ENCODE measurements at places on chromosomes 7 and 10.

GRCh38 chr10:4941540-4942330 lies 21.5 kb upstream of the AKR1C1 start:
- DNase-seq = no peak

DNA sequence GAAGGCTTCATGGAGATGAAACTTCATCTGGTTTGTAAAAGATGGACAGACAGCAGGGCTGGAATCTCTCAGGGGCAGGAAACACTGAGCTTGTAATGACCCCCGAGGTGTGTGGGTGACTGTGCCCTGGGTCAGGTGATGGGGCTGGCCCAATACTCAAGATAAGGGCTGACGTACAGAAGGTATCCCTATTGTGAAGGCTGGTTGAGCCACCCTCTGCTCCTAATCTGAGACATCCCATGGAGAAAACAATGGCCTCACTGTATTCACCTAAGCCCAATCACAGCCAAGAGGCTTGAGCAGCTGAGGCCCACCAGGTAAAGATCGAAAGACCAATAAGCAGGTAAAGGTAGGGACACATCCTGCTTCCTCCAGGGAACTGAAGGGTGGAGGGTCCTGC lies 34.8 kb upstream of the NUB1 start:
- no peak for DNase-seq

- DNase-seq = no peak
These were observed 44.2 kb upstream of the TMEM213 start for GRCh38 chr7:138753610-138754009.

GRCh38 chr10:133466683-133467275 lies 13.0 kb downstream of the SCART1 start:
- no peak for DNase-seq

- DNase-seq = no peak
These were observed 47.2 kb downstream of the OSBPL3 start for GRCh38 chr7:24932815-24933214.

DNA sequence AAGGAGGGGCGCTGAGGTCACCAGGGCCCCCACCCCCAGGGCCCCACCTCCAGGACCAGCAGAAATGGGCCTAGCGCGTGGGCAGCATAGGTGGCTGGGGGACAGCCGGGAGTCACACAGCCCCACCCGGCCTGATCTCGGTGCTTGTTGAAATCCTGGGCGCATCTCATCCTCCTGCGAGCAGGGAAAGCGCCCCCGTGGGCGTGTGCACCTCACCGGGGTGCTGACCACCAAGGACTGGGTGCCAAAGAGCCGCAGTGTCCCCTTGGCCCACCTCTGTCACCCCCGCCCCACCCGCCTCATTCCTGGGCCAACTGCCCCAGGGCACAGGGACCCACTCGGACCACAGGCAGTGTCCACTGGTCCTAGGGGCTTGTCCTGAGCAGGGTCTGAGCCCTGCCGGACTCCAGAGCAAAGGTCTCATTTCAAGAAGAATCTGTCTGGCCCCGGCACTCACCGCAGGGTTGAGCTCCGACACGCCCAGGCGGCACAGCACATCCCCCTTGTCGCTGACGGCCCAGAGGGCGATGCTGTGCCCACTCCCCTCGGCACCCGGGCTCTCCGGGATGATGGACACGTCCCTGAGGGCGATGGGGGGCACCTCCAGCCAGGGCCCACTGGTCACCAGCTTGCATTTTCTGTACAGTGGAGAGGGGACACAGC lies 11.4 kb downstream of the BHLHA15 start:
- DNase-seq = no peak

DNA sequence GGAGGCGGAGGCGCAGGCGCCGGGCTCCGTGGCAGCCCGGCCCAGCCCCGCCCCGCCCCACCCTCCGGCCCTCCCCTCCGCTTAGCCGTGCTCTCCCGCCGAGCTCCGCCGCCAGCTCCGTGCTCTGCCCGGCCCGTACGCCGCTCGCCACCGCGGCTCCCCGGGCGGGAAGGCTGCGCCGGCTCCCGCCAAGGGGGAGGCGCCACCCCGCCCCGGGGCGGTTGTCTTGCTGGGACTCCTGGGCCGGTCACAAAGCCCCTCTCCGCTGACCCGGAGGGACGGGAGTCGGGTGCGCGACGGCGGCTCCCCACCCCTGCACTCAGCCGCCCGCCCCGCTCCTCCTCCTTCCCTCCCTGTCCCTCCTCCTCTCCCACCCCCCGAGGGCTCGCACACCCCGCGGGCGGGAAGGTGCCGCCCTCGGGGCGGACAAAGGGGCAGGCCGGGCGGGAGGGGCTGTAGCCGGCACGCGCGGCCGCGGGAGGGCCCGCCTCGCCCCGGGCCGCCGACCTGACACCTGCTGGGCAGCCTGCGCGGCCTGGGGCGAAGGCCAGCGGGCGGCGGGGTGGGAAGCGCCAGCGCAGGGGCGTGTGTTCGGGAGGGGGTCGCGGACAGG lies 11.5 kb upstream of the SP8 start:
- DNase-seq = peak; percentile 83

DNA sequence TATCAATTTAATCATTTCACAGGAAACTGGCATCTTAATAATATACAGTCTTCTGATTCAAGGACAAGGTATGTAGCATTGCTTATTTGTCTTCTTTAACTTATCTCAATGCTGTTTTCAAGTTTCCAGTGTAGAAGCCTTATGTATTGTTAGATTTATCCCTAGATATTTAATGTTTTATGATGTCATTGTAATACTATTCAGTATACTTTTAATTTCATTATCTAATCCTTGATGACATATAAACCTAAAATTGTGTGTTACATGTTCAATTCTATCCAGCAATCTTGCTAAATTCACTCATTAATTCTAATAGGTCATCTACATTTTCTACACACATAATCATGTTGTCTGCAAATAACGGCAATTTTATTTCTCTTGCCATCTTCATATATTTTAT lies 126.3 kb upstream of the SEC61G start:
- no peak for DNase-seq

GRCh38 chr7:37709631-37710509 lies 26.3 kb downstream of the GPR141 start:
- no peak for DNase-seq

GRCh38 chr10:57657164-57657765 lies 610.4 kb downstream of the IPMK start:
- DNase-seq = peak; percentile 3

GRCh38 chr7:90739716-90740115 lies 143.6 kb downstream of the CDK14 start:
- no peak for DNase-seq

- no peak for DNase-seq
These were observed 20.3 kb upstream of the GIMAP2 start for GRCh38 chr7:150665089-150665748.

GRCh38 chr7:80098795-80099194 lies 35.8 kb upstream of the GNAI1 start:
- no peak for DNase-seq

DNA sequence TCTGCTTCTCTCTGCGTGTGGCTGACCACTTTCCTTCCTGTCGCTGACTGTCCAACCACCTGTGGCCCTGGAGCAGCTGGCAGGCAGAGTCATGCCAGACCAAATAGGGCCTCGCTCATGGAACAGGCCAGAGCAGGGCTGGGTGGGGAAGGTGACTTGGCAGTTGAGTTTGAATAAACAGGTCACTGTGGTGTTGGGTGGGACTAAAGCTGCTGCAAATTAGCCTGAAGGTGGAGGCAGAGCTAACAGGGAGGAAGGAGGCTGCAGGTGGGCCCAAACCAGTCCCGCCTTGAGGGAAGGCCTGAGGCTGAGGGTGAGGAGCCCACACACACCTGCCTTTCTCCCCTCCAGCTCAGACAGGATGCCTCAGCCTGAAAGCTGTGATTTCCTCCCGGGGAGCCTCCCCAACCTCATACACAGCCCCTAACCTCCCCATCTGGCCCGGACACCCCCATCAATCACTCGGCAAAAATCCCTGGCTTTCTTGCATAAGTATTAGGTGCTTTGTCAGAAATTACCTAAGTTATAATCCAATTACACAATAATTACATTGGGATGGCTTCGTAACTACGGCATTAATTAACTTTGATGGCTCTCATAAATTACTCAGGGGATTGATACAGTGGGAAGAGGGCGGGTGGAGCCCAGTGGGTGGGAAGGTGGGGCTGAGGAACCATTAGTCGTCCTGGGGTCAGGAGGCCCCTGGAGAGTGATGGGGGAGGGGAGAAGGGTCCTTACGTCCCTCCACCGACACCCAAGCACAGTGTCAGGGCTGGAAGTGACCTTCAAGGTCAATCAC lies 97.7 kb upstream of the PCBD1 start:
- no peak for DNase-seq

GRCh38 chr7:112743811-112744210 lies 46.4 kb downstream of the TMEM168 start:
- no peak for DNase-seq

DNA sequence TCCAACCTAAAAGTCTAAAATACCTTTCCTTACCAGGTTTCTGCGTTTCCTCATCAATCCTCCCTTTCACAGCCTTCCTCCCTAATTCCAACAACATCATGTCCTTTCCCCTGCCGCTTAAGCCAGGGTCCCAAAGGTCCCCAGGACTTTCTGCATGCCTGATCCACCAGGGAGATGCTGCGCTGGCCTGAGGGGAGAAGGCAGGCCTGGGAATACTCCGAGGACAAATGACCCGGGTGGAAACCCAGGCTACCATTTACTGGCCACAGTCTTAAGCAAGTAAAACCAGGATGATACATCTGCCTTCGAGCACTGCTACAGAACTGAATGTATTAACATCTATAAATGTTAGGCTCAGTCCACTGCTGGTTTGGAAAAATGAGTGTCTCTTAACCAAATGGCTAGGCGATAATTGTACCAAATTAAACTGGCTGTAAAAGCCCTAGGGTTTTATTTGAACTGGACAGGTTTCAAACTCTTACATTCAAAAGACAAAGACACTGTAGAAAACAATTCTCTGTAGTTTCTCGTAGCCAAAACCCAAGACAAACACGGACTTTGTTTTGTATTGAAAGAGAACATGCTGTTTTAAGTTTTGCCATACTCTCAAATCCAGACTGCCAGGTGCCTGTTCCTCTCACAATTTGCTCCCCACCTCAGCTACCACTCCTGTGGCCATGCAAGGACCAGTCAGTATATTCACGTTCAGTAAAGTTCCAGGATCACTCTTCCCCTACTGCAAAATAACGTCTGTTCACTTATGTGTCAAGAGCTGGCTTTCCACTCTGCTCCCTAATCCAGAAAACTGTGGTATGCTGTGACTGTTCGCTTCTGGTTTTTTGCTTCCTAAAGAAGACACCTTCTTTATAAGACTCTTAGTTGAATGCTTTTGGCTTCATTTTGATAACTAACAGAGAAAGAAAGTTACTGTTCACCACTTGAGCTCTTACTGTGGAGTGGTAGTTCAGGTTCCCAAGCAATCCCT lies 145.7 kb downstream of the RNF216 start:
- no peak for DNase-seq

DNA sequence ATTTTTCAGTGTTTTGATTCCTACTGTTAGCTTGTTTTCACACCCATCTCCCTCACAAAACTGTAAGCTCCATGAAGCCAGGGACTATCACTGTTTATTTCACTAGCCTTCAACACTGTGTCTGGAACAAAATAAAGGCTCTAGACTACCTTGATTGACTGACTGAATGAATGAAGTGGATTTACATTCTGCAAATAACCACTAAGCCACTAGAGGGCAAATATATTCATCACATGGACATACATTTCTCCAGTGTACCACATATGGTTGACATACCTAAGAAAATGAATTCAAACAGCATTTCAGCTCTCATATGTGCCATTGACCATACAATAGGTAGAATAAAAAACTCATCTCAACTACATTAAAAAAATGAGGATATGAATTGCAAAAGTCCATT lies 185.9 kb downstream of the RAB11FIP2 start:
- no peak for DNase-seq

- no peak for DNase-seq
These were observed 33.8 kb downstream of the MKI67 start for GRCh38 chr10:128092454-128092853.

DNA sequence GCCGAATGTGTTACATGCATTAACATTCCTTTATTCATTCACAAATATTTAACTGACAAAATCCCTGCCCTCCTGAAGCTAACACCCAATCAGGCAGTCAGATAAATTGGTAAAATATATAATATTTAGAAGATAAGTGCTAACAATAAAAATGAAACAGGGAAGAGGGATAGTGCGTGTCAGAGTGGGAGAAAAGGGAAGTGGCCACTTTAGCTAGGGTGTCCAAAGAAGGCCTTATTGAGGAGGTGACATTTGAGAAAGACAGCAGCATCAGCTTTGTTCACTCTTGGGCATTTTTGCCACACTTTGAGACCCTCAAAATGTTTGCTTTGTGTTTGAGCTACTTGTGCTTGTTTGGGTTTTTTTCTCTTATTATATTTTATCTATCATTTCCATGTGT lies 317.8 kb downstream of the SNX13 start:
- DNase-seq = no peak

DNA sequence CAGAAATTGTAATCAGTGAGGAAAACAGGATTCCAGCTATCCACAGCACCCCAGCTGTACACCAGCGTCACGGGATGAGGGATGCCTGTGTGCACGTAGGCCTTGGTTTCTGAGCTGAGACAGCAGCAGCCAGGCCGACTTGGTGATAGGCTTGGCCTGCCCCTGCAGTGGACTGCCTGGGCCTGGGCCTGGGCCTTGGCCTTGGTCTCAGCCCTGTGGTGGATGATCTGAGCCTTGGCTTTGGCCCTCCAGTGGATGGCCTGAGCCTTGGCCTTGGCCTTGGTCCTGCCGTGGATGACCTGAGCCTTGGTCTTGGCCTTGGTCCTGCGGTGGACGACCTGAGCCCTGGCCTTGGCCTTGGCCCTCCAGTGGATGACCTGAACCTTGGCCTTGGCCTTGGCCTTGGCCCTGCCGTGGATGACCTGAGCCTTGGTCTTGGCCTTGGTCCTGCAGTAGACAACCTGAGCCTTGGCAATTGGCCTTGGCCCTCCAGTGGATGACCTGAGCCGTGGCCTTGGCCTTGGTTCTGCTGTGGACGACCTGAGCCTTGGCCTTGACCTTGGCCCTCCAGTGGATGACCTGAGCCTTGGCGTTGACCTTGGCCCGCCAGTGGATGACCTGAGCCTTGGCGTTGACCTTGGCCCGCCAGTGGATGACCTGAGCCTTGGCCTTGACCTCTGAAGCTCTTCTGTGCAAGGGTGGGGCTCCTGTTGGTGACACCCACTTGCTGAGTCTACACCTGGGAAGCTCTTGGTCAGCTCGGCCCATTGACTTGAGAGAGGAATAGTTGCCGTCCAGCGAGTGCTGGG lies 93.8 kb downstream of the CUX1 start:
- DNase-seq = no peak

GRCh38 chr7:30301751-30302150 lies 17.4 kb downstream of the ZNRF2 start:
- DNase-seq = no peak

- DNase-seq = no peak
These were observed 14.2 kb downstream of the CACNA2D1 start for GRCh38 chr7:82429408-82429807.
